Right renal cortex interstitium (tissue), 3 donors: ENCODE measurements at places on chromosomes 16 and 17. TPM values are rescaled to one million over a fixed set of nuclear protein-coding genes. Genes with fewer than 3 reads are reported as not detected.

The MGAT5B gene
- polyA plus RNA-seq = 1.1 TPM

GRCh38 chr17:29633886-29634285 lies 11.2 kb upstream of the CORO6 start:
- no peak for DNase-seq

DNA sequence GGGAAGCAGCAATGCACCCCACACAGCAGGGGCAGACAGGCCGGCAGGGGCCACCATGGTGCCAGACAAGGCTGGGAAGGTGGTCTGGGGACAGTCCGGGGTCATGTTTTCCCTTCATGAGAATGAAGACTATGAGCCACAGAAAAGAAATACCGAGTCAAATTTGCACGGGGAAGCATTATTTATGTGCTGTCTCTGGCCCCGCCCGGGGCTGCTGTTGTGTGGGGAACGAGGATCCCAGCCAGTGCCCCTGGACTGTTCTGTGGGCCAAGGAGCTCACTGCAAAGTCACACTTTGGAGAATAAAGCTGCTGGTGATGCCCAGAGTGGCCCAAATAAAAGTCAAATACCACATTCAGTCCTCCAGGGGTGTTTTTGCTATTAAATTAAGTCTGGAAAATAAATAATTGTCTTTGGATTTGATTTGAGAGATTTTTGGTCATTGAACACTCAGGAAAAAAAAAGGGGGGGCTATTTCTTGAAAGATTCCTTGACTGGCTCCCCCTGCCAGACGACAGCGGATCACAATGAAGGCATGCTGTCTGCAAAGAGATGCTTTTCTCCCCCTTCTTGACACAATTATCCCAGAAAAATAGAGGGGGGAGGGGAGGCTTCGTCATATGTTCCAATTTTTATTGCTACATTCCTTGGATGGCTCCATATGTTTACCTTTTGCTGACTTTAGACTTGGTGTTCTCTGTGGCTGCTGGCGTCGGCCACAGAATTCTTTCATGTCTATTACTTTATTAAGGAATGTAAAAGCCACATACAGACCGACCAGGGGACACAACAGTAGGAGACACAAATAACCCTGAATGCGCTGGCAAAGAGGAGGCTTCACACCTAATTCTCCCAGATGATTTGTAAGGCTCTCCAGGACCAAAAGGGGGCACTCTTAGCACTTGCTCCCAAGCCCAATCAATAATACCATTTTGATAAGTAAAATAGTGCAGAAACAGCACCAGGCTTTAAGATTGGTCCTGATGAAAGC lies 27.1 kb upstream of the ANKFN1 start:
- DNase-seq = no peak

- no peak for DNase-seq
Observed at GRCh38 chr16:29806641-29807425, 504 bp downstream of the MAZ start.

The EVPL gene
- polyA plus RNA-seq = 14.9 TPM

GRCh38 chr16:74463888-74464287 lies 42.6 kb upstream of the CLEC18B start:
- no peak for DNase-seq

- DNase-seq = no peak
Observed at GRCh38 chr17:42586514-42587230, 9.1 kb upstream of the PSMC3IP start.

DNA sequence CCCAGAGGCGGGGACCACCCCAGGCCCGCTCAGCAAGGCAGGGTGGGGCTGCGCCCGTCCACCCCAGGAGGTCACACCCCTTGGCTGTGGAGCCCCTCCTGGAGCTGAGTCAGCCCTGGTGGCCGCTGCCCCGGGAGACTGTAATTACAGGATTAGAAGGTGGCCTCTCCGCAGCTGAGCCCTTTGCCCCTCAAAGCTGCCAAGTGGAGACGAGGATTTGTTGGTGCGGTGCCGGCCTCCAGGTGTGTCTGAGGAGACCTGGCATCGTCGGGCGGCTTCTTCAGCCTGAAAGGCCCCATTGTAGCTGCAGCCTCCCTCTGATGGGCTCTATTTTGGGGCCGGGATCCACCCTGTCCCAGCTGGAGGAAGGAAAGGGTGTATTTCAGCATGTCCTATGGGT lies 22.7 kb upstream of the SPNS2 start:
- no peak for DNase-seq

DNA sequence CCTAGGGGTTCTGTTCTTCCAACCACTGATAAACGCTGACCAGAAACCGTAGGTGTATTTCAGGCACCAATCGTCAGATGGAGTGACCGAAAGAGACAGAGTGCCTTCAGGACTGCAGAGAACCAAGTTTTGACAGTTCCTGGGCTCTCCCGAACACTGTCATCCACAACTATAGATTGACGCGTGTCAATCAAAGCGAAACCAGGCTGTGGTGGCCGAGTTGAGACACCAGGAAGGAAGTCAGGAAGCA lies 11.9 kb upstream of the AURKB start:
- no peak for DNase-seq

The AIPL1 gene
- polyA plus RNA-seq = not detected

DNA sequence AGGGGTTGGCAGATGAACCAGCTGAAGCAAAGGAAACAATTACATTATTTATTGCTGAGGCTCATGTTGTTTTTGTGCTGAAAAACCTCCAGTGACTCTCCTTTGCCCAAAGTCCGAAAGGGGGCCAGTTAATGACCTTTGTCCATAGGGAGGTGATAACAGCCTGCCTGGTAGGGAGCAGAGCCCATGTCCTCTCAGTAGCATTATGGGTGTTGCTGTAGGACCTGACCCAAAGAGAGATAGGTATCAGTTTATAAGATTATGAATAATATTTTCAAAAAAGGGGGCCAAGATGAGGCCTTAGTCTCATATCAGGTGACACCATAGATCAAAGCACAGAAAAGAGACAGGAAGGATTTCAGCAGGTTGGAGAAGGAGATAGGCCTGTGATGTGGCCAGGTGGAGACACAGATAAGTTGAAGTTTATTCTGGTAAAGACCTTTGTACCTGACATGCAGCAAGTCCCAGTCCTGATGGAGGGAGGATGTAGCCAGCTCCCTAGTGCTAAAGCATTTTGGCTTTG lies 55.1 kb downstream of the CENPV start:
- no peak for DNase-seq

DNA sequence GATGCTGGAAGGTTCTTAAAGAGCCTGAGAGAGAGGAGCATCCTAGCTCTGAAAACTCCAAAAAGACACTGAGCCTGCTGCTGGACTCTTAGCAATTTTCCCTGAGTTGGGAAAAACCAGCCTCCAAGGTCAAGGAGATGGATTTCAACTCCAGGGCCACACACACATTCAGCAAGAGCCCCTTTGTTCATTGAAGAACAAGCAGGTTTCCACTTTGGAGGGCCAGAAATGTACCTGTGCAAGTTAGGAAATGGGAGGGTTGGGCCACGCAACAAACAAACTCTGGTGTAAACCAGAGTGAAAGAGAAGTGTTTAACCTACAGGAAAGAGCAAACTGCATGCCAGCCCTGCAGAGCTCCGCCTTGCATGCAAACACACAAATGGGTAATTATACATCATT lies 264.8 kb upstream of the RPL38 start:
- no peak for DNase-seq

DNA sequence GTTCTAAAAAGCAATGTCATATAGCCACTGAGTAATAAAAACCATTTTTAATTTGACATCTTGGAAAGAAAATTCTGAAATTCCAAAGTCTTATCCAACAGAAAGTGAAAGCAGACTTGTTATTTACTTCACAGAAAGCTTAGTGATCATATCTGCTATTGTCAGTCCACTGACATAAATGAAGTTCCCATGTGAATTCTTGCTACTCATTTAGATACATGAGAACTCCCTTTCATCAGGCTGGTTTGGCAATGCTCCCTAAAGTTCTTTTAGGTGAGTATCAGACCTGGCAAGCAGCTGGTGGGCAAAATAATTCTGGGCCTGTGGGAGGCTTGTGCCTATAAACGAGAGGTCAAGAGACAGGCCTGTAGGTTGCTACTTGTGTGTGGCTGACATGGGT lies 23.4 kb downstream of the NME2 start:
- DNase-seq = no peak

DNA sequence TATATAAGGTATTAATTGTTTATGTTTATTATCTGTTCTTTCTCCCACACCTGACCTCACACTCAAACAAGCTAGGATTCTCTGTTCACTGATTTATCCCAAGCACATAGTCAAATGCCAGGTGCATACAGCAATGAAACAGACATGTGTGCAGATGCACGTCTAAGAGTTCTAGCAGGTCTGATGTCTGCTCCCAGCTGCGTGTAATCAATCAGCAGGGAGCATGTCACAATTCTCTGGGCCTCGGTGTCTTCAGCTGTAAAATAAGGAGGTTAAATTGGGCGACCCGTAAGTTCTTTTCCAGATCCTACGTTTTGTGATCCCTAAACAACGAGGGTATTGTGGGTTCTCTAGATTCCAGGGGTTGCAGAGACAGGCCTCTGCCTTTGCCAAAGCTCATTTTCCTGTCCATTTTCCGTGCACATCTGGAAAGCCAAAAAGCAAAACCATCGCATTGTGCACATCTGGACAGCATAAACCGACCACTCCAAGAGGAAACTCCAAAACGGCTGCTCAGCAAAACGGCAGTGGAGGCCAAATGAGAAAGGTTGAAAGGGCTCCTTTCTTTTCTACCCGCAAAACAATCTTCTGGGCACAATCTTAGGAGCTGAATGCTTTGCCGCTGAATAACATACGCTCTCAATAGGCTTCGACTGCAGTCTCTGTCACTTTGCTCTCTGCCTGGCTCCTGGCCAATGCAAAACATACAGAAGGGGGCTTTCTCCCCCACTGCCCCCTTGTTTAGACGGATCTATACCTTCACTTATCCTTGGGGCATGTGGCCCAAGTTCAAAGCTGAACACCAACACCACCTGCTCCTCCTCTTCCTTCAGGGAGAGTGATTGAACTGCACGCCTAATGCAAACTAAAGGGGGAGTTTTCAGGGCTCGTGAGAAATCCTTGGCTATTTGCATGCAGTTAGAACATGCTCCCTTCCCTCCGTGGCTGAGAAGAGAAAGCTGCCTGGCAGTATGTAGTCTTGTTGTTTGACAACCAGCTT lies 426.3 kb downstream of the SLC39A11 start:
- DNase-seq = no peak

The PPM1D gene
- 25.3 TPM for polyA plus RNA-seq

DNA sequence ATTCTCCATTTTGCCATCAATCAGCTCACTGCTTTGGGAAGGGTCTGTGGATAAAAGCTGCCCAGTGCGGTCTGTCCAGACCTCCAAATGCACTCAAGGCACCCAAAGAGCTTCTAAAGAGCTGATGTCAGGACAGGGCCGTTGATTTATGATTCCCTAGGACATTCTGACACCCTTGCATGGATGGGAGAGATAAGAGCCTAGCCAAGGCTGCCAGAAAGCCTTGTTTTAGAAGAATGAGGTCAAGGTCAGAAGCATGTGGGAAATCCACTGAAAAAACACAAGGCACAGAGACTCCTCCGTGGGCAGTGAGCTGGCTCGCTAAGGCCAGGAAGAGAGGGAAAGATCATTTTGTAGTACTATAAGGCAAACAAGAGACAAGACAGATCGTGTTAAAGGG lies 214.0 kb downstream of the CDH11 start:
- DNase-seq = no peak

GRCh38 chr17:61381537-61381936 lies 18.1 kb upstream of the TBX2 start:
- DNase-seq = no peak

- DNase-seq = peak; percentile 93
Observed at GRCh38 chr16:86566601-86566965, at the start of gene FOXC2. Gene FOXC2, plus strand, starts transcription at chr16:86566829. Its CDS starts 507 bp downstream, at chr16:86567336.

The CREBBP gene
- 66.5 TPM for polyA plus RNA-seq

- no peak for DNase-seq
Observed at GRCh38 chr17:58968426-58969061, 138.1 kb downstream of the TRIM37 start.

GRCh38 chr16:69143116-69143515 lies 10.7 kb downstream of the UTP4 start:
- DNase-seq = no peak
